Left lobe of liver (tissue), 2 donors: ENCODE measurements at places on chromosomes 11 and 22. TPM values are rescaled to one million over a fixed set of nuclear protein-coding genes. Genes with fewer than 3 reads are reported as not detected.

The CNGA4 gene
- total RNA-seq = not detected

The KRTAP5-9 gene
- 0.30 TPM for total RNA-seq

DNA sequence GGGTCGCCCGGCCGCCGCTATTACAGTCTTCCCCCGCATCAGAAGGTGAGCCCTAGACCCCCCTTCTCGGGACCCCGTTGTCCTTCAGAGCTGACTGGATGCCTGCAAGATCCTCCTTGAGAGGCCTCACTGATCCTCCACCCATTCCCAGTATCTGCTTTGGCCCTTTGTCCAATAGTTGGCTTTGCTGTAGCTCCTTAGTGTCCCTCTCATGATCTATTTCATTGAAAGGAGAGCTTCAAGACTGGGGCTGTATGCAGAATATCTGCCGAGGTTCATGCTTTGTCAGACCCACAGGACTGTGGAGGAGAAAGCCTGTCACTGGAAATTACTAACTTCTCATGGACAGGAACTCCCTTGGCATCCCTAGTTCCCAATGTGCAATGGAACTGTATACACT, 499 bp downstream of the DLAT start:
- DNase-seq = no peak

GRCh38 chr11:119415966-119416365, 7.0 kb downstream of the THY1 start:
- no peak for DNase-seq
